ENCODE measurements at places on chromosomes 4 and X.

- DNase-seq = no peak
These were observed 3.0 kb downstream of the GIMD1 start for GRCh38 chr4:106365613-106366012.

DNA sequence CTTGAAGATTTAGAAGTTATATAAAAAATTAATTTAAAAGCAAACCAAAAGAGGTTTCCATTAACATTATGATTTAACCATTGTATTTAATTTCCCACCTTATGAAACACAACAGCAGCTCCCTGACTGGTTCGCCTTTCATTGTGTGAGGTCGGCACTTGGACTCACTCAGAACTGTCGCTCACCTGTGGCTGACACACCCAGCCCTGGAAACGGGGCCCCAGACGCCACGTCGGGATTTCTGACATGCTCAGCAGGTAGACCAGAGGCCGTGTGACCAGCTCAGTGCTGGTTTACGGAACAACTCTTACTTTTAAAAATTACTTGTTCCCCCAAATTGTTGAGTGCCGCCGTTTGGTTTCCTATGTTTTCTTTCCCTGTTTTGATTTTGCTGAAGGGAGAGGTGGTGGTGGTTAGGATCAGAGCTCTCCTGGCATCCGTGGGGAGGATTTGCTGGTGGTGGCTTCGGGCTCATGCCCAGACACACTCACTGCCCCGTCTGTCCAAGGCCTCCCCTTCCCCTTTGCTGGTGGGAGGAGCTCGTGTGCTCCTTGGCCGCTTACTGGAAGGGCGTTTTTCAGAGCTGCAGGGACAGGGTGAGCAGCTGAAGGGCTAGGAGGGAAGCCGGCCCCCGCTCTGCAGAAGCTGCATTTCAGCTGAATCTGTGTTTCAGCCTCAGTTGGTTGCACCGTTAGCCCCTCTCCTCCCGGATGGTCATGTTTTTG lies 59.2 kb downstream of the CPLX1 start:
- DNase-seq = no peak

DNA sequence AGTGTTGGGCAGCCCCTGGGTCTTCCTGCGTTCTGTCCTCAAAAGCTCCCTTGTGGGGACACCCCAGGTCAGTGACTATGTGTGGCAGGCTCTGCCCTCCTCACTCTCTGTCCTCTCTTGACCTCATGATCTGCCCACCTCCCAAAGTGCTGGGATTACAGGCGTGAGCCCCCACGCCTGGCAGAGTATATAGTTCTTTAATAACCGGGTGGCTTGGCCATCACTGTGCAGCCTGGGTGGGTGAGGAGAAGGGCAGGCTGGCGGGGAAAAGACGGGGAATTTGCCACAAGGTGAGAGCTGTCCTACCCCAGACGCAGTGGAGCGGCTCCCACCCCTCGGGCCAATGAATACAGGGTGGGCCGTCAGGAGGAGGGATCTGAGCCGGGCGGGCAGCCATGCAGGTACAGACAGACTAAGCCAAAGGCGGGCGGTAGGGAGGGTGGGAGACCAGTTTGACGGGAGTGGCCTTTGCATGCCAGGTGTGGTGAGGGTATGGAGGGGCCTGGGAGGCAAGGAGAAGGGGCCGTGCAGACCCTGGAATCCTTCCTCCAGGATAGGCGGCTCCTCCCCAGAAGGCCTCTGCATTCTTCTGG lies 2.5 kb downstream of the SH3BP2 start:
- no peak for DNase-seq

DNA sequence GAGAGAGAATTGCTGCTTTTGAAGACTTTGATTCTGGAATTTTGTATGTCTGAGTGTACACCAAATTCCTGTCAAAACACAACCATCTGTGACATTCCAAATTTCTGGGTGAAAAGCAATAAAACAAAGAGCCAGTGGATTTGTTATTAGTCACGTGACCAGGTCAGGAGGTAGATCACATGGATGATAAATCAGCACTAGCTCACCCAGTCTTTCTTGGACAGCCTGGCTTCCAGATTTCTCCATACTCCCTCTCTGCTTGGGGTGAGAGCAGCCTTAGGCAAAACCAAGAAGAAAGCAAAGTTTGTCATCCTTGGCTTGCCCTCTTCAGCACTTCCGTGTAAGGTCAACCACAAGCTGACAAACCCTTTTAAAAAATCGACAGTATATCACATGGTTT lies 194.2 kb downstream of the CLCN4 start:
- DNase-seq = no peak

DNA sequence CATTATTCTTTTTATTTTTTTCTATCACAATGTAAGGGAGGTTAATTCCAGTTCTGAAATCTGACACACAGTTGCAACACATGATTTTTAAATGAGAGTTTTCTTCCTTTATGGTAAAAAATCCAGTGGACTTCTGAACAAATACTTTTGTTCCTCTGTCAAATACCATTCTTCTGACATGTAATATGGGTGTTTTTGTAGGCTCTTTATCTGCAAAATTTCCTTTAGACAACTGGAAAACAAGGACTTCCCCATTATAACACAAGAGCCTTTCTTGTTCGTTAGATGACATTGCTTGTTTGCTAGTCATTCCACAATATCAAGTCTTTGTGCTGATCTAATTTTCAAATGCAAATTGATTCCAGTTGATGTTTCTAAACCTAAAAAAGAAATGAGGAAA lies 7.7 kb downstream of the FANCB start:
- no peak for DNase-seq

DNA sequence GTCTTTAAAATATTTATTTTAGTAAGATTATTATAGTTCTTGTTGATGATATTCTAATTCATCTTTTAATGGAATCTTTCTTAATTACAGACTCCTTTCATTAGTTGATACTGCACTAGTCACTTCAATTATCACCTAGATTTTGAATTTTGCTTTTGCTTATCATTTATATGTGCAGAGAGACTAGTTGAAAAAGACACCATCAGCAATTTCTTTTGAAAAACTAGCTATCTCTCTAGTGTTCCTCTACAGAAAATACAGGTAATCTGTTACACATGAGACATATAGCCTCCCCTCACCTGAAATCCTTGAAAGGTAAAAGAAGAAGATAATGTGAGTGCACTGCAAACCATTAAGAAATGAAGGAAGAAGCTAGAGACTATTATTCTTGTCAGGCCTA lies 31.3 kb downstream of the GPRIN3 start:
- no peak for DNase-seq

GRCh38 chr4:77044461-77045150 lies 31.2 kb downstream of the CCNI start:
- DNase-seq = no peak

GRCh38 chrX:119648421-119648775 lies 42.2 kb upstream of the NKRF start:
- DNase-seq = no peak

DNA sequence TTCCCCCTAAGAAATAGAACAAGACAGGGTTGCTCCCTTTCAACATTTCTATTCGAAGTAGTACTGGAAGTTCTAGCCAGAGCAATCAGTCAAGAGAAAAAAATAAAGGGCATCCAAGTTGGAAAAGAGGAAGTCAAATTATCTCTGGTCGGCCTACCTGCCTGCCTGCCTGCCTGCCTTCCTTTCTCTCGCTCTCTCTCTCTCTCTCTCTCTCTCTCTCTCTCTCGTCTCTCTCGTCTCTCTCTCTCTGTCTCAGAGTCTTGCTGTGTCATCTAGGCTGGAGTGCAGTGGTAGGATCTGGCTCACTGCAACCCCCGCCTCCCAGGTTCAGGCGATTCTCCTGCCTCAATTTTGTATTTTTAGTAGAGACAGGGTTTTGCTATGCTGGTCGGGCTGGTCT lies 42.9 kb downstream of the CCKAR start:
- no peak for DNase-seq

GRCh38 chr4:30863021-30863420 lies 142.9 kb downstream of the PCDH7 start:
- DNase-seq = no peak

GRCh38 chr4:74658116-74658515 lies 136.2 kb downstream of the BTC start:
- DNase-seq = no peak

DNA sequence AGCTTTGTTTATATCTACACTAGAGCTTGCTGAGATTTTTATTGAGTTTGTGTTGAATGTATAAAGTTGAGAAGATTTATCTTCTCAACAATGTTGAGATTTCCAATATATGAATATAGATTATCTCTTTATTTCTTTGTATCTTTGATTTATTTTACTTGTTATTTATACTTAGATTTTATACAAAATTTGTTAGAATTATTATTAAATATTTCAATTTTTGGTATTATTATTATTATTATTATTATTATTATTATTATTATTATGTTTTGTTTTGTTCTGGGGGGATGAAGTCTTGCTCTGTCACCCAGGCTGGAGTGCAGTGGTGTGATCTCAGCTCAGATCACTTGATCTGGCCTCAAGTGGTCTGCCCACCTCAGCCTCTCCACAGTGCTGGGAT lies 322.5 kb downstream of the PPARGC1A start:
- DNase-seq = no peak

GRCh38 chrX:13793897-13794296 lies 23.0 kb downstream of the GPM6B start:
- DNase-seq = no peak

DNA sequence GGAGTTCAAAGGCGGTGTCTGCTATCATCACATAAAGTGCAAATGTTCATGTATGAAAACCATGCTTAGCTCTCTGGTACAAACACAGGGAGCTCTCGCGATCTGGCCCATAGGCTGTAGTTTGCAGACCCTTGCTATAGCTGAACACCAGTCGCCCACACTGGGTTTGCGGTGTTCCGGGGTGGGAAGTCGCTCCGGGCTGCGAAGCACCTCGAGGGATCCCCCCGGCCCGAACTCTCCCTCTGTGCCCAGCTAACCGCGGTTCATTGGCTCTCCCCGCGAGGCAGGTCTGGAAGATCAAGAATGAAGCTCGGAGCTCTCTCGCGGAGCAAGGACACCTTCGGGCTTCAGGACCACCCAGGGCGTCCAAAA lies 341 bp upstream of the PRPS2 start:
- DNase-seq = no peak

DNA sequence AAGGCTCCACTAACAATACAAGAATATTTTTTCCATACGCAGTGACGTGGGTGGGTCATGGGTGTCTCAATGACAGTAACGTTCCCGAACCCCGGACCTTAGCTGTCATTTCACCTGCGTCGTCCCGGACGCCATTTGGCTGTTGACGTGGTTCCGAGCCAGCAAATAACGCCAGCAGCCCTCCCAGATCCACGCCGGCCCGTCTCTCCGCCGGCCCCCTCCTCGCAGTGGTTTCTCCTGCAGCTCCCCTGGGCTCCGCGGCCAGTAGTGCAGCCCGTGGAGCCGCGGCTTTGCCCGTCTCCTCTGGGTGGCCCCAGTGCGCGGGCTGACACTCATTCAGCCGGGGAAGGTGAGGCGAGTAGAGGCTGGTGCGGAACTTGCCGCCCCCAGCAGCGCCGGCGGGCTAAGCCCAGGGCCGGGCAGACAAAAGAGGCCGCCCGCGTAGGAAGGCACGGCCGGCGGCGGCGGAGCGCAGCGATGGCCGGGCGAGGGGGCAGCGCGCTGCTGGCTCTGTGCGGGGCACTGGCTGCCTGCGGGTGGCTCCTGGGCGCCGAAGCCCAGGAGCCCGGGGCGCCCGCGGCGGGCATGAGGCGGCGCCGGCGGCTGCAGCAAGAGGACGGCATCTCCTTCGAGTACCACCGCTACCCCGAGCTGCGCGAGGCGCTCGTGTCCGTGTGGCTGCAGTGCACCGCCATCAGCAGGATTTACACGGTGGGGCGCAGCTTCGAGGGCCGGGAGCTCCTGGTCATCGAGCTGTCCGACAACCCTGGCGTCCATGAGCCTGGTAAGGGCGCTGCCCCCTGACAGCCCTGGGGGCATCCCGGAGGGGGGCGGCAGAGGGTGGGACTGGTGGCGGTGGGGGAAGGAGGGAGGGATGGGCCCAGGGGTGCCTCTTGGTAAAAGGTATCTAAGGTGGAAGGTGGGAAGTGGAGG lies at the start of gene CPE:
Gene CPE (plus strand): TSS at position 264 of the 933 bp plus-strand sequence. CDS start 214 bp downstream, at position 478.
- DNase-seq = no peak

- no peak for DNase-seq
These were observed 35.9 kb downstream of the SYTL4 start for GRCh38 chrX:100695991-100696390.

GRCh38 chr4:128782076-128782715 lies 27.3 kb upstream of the JADE1 start:
- peak; percentile 8 for DNase-seq

DNA sequence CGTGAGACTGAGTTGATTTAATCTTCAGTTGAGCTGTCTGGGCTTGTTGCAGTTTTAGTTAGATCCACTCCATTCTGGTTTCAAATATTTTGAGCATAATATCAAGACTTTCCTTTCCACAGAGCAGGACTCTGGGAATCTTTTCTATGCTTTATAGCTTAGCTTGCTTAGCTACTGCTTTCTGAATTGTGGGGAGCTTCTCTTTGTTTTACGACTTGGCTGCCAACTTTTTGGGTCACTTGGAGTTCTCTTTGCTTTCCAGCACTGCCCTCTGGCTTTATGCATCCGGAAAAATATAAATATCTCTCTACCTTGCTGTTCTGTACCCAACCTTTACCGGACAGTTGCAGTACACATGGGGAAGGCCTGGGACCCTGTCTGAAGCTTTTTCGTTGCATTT lies 292.1 kb downstream of the STIM2 start:
- no peak for DNase-seq

GRCh38 chr4:39682138-39682537 lies 15.8 kb upstream of the UBE2K start:
- DNase-seq = no peak

- no peak for DNase-seq
These were observed 251.1 kb downstream of the USP46 start for GRCh38 chr4:52408032-52408431.

GRCh38 chr4:104531390-104531789 lies 36.7 kb upstream of the CXXC4 start:
- DNase-seq = no peak

DNA sequence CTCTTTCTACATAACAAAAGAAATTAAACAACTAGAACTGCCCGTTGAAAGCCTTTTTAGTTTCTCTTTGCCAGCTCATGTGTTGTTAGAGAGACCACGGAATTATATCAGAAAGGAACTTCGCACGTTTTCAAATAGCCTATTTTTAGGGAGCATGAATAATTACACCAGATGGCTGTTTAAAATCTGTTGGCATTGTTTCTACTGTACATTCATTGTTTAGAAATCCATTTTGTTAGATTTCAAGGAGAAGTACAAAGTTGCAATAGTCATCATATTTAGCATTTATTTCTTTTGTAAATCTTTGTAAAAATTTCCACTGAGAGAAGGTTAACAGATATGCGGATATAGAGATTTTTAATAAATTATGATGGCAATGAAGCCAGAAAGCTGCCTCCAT lies 403.0 kb upstream of the HS3ST1 start:
- no peak for DNase-seq

DNA sequence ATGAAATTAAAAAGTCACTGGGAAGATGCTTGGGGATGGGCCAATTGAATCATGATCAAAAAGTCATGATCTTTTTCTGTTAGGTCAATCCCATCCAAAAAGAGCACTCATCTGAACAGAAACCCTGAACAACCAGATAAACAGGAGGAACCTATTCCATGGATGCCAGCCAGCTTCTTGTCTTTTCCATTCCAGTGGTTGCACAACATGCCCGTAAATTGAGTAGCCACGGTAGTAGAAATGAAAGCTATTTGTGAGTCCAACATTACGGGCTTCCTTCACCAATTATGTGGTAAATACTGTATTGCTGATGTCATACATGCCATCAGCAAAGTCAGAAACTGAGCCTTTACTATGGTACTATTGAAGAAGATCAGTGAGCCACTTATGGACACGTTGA lies 982.4 kb upstream of the HS3ST1 start:
- DNase-seq = no peak

All from activated CD8-positive, alpha-beta memory T cell treated with anti-CD3 and anti-CD28 coated beads for 4 hours (primary cell).